ENCODE measurements at places on chromosomes 16 and 17.

- DNase-seq: peak; percentile 63
Measured at GRCh38 chr16:66899945-66900710, 18.6 kb downstream of the CDH16 start.

DNA sequence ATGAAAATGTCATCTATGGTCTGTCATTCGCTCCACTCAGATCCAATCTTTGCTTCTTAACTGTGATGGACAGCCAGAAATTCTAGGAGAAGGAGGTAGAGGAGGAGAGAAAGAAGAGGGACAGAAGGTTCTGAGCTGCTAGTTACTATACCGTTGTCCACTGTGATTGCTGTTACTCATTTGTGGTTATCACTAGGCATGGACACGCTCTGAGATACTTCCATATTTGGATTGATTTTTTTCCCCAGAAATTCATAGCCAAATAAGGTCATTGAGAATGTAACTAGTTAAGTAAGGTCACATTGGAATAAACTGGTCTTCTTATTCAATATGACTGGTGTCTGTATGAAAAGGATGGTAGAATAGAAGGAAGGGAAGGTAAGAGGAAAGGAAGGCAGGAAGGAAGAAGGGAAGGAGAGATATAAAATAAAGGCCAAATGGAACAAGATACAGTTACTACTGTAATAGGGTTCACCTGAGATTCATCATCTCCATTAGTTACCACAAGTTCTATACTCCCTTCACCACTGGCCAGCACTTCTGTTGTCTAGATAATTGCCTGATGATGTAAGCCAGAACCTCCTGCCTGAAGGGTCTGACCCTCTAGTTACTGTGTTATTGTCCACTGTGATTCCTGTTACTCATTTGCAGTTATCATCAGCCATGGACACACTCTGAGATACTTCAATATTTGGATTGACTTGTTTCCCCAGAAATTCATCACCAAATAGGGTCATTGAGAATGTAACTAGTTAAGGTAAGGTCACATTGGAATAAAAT is 2.9 kb downstream of the KRTAP9-7 start:
- DNase-seq: no peak

DNA sequence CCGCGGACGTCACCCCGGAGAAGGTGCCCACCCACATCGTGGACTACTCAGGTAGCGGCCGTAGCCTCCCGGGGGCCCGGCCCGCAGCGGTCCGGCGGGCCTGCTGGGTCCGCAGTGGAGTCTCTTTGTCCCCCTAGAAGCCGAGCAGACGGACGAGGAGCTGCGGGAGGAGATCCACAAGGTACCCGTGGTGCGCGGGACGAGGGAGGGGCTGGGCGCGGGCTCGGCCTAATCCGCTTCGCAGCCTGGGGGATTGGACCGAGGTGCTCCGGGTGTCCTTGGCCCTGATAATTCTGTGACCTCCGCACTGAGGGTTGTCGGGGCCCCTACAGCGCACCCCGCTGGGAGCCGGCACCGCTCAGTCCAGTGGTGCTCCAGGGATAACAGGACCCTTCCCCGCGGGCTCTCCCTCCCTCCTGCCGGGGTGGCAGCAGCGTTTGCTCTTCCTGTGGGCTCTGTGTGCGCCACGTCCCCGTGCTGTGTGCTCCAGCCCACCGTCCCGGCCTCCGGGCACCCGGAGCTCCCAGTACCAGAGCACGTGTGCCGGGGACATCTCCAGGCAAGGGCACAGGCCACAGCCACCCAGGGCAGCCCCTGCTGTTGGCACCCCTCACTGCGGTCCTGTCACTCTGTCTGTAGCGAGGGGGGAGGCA is 713 bp downstream of the RHOT2 start:
- no peak for DNase-seq

DNA sequence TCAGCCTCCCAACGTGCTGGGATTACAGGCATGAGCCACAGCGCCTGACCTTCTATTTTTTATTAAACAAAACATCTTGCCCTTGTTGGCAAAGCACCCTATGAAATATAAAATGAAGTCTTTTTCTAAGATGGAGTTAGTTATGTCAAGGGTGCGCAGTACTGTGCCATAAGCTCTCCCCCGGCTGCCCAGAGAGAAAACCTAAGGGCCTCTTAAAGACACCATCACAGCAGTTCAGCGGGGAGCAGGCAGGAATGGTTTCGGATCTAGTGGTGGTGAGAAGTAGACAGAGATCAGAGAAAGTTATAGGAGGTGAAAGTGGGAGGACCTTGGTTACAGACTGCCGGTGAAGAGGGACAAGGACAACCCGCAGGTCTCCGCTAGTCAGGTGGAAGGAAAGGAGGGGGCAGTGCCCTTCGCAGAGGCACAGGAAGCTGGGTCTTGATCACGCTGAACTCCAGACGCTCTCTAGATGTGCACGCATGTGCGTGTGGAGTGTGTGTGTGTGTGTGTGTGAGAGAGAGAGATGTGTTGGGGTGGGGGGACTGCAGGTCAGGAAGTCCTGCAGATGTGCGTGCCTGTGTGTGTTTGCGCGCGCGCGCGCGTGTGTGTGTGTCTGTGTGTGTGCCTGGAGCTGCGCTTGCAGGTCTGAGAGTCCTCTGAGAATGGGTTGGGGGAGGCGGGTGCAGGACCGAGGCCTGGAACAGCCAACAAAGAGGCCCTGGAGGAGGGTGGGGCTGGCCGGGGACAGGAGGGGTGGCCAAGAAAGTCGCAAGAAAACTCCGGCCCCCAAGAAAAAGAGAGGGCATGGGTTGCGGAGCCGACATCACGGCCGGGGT is 748 bp upstream of the CMTM3 start:
- peak; percentile 79 for DNase-seq

- peak; percentile 96 for DNase-seq
Measured at GRCh38 chr17:80219013-80219762, 945 bp downstream of the SGSH start.

- no peak for DNase-seq
Measured at GRCh38 chr16:89925596-89926079, 2.5 kb downstream of the TUBB3 start.

DNA sequence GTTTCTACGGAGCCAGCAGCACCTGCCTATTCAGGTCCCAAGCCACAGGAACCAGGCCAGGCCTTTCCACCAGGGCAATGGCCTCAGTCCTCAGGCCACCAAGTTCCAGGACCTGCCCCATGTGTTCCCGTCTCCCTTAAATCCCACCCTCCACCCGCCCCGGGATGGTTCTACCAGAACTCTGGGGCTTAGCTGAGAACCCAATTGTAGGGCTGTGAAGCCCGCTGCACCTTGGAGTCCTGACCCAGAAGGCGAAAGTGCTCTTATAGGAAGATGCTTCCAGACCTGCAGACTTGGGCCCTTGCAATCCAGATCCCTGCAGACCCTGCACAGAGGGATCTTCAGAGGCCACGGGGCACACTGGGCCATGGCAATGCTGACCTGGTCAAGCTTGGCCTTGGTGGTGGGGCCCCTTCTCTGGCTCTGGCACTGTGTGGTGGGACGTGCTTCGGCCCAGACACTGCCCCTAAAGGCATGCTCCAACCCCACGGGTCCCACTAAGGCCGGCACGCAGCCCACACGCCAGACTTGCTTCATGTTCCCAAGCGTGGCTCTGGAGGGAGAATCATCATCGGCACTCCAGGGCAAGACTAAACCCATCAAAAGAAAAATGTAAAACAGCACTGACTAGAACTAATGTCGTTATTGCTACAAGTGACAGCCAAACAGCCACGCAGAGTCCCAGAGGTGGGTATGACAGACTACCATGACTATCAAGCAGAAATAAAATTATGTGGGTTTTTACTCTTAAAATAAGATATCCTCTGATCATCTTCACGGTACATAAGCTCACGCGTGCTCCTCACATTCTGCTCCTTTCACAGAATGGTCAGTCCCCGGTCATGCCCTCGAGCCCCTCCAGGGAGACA is 41.3 kb upstream of the ATP2A3 start:
- DNase-seq: no peak

DNA sequence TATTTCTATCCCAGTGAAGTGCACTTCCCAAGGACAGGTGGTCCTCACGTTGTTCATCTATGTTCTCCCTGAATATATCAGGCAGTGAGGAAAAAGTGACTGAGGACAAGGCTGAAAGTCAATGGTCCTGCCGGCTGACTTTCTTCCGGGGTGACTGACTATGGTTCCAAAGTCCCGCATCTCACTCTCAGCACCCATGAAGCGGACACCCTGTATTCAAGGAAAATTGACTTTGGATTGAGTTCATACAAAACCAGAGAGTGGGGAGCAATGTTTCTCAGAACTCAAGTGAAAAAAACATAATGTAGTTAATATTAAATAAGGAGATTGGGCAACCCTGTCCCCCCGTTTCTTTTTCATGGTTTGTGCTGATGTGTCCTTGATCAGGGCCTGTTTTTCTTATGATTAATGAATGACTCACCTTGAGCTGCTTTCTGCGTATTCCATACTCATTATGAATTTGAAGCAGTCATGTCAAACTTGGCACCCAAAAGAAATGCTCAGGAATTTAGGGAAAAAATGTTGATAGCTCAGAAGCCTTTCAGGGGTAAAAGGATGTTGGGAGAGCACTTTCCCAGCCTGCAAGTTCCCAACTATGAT is 184.0 kb downstream of the CYLD start:
- no peak for DNase-seq

GRCh38 chr16:25895380-25895779 is 203.6 kb downstream of the HS3ST4 start:
- no peak for DNase-seq

- no peak for DNase-seq
Measured at GRCh38 chr17:49832840-49833599, 14.8 kb downstream of the TAC4 start.

DNA sequence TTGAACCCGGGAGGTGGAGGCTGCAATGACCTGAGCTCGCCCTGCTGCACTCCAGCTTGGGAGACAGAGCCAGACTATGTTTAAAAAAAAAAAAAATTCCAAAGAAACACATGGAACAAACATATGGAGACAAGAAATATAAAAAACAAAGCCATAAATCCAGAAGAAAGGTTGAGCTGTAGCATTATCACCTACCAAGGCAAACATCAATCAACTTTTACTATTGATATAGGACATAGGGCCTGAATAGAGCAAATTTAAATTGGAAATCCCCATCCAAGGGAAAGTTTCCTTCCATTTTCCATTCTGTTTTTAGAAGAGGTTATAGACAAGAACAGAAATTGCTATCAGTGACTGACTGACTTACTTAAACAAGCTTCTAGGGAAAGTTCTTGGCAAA is 56.6 kb downstream of the SSH2 start:
- no peak for DNase-seq

DNA sequence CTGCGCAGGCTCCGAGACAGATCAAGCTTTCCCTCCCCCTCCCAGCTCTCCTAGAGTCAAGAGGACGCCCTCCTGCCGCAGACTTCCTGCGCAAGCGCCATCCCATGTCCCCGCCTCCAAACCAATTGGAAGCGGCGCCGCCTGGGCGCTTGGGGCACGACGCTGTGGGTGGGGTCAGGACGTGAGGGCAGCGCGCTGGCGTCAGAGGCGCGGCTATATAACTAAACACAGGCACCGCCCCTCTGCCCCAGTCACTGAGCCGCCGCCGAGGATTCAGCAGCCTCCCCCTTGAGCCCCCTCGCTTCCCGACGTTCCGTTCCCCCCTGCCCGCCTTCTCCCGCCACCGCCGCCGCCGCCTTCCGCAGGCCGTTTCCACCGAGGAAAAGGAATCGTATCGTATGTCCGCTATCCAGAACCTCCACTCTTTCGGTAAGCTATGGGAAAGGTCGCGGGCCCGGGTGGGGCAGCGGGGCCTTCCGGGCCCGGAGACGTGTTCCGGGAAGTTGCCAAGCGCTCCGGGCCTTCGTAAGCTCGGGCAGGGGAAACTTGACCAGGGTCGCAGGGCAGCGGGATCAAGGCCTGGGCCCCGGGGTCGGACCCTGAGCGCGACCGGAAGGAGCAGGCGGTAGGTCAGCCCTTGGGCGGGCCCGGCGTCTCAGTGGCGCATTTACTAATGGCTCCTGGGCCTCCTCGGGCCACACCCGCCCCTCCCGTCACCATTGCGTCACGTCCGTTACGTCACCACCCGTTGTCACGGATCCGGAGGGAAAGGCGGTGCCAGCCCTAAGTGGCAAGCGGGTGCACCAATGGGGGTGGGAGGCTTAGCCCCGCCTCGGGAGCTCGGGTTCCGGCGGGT is at the start of gene EIF1:
Gene EIF1, plus strand, starts transcription at position 245 of the 856 bp plus-strand sequence. Its CDS starts 154 bp downstream, at position 399.
- peak; percentile 100 for DNase-seq

DNA sequence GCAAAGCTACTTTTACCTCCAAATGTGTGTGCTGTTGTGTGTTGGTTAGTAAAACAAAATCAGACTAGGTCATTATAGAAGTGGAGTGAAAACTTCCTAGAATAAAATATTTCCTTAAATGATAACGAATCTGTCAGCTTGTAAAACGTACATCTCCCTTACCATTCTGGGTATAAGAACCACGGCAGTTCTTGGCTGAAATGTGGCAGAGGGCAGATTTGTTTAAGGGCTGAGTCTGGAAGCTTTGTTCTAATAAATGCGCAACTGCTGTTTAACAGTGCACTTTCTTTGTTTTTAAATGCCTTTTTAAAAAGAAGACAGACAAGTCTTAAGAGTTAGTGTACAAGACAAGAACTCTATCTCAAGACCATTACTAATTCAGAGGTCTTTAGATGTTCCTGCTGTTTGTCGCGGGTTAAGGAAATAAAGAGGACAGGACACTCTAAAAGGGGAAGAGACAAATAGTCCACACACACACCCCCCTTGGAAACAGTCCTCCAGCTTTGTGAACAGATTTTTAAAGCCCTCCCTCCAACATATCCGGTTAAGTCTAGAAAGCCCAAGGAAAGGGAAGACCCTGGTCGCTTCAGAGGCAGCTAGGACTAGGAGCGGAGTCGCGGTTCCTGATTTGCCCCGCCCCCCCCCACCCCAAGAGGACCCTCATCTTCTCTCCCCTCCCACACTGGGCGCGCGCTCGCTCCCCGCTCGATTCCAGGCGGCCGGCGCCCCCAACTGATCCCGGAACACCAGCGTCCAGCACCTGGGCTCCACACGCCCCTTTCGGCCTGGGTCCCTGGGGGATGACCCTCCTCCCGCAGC is 658 bp downstream of the SYNRG start:
- peak; percentile 30 for DNase-seq

GRCh38 chr17:67044016-67044772 is at the start of gene CACNG1:
TSS of gene CACNG1 (plus strand) at chr17:67044554. CDS start at chr17:67044661, 107 bp downstream.
- no peak for DNase-seq

DNA sequence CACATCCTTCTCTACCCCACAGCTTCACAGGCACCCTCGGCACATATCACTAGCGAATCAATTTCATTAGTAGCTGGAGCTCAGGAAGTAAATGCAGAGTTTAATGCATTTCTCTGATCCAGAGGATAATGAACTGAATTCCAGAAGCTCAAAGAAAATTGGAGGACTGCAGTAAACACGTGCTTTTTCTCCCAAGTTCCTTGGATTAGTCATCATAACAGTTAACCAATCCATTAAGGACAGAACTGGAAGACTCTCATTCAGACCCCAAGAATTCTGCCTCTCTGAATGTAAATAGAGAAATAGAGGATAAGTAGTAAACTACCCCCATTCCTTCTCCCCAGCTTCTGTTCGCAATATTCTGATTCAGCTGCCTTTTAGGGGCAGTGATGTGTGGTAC is 40.7 kb downstream of the DUSP14 start:
- DNase-seq: no peak

- DNase-seq: peak; percentile 15
Measured at GRCh38 chr17:75036643-75037268, 10.0 kb downstream of the ATP5PD start.

GRCh38 chr17:70158180-70158579 is 11.2 kb upstream of the KCNJ2 start:
- DNase-seq: no peak

Data from RPMI8226 (cell line).